ENCODE measurements at places on chromosomes 3 and 15.

- DNase-seq, result peak; percentile 47
Observed at GRCh38 chr3:171282041-171282440, 178.2 kb downstream of the TNIK start.

DNA sequence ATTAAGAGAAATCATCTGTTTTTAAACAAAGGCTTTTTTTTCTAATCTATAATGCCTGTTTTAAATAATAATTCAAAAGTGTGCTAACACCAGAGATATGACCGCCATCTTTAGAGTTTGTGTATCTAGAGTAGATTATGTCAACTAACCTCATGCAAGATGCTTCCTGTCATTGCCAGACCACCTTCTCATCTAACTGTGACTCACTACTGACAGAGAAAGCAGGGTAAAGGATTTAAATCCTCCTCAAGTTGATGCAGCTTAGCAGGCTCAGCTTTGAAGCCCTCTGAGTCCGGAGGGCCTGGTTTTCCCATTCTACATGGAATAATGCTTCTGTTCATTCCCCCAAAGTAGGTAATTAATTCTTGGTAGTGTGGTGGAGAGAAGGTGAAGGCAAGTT, 108.5 kb downstream of the ECT2 start:
- no peak for DNase-seq

DNA sequence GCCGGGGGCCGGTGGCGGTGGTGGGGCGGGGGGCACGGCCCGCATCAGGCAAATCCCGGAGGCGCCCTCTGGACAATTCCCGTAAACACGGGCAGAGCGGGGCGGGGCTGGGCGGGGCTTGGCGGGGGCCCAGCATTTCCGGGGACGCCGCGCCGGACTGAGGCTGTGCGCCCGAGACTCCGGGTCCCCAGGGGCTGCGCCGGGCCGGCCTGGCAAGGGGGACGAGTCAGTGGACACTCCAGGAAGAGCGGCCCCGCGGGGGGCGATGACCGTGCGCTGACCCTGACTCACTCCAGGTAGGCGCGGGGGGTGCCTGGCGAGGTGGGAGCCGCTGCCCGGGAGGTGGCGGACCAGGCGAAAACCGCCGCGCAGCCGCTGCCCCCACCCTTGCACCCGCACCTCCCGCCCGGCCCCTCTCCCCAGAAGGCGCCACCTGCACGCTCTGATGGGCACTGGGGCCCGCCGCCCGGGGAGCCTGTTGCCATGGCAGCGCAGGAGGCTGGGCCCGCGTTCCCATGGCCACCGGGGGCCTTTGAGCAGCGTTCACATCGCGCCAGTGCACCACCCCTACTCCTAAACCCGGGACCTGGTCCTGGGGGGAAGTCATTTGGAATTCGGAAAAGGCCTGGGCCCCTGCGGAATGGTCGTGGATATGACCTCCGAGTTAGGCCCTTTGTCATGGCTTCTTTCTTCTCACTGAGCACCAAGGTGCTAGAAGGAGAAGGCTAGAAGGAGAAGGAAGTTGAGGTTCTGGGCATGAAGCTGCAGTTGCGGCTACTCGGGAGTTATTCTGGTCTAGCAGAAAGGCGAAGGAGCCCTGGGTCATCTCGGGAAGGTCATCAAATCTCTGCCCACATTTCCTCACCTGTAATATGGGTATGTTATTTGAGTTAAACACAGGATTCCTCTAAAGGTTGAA, 16.1 kb upstream of the SEMA4B start:
- DNase-seq, result no peak

- DNase-seq, result peak; percentile 83
Observed at GRCh38 chr15:67085818-67086636, 20.6 kb downstream of the SMAD3 start.

GRCh38 chr3:173473237-173473636, 75.7 kb downstream of the NLGN1 start:
- no peak for DNase-seq

- no peak for DNase-seq
Observed at GRCh38 chr3:71421475-71421819, 162.1 kb downstream of the FOXP1 start.

- DNase-seq, result no peak
Observed at GRCh38 chr3:173583496-173583895, 186.0 kb downstream of the NLGN1 start.

DNA sequence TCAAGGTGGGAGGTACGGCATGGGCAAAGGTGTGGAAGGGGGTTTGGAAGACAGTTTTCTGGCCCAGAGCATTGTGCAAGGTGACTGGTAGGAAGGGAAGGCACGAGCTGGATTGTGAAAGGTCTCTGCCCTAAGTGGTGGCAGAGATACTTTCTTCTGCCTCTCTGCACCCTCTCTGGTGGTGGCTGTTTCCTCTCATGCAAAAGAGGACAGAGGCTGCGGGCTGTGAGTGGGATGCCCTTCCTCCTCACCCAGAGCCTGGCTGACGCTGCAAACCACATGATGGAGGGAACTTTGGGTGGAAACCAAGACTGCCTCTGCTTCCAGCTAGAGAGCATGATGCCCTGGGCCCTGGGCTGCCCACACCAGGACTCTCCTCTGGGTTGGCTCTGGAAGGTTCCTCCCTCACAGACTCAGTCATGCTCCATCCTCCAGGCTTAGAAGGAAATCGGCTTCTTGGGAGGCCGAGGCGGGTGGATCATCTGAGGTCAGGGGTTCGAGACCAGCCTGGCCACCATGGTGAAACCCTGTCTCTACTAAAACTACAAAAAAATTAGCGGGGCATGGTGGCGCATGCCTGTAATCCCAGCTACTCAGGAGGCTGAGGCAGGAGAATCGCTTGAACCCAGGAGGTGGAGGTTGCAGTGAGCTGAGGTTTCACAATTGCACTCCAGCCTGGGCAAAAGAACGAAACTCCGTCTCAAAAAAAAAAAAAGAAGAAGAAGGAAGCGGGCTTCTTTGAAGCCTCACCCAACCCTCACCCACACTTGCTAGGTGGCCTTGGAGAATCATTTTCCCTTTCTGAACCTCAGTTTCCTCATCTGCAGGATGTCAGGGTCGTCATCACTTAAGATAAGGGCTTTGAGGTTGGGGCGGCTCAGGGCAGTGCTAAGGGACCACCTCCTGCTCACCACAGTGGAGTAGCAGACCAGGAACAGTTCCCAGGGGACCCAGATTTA, 8.3 kb downstream of the PSTPIP1 start:
- no peak for DNase-seq

DNA sequence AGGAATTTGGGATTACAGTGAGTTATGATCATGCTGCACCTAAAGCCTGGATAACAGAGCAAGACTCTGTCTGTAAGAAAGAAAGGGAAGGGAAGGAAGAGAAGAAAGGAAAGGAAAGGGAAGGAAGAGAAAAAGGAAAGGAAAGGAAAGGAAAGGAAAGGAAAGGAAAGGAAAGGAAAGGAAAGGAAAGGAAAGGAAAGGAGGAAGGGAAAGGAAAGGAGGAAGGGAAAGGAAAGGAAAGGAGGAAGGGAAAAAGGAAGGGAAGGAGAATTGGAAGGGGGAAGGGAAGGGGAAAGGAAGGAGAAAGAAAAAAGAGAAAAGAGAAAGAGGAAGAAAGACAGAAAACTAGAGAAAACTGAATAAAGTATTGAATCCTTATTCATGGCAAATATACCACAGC, 359.8 kb downstream of the ULK4 start:
- no peak for DNase-seq

DNA sequence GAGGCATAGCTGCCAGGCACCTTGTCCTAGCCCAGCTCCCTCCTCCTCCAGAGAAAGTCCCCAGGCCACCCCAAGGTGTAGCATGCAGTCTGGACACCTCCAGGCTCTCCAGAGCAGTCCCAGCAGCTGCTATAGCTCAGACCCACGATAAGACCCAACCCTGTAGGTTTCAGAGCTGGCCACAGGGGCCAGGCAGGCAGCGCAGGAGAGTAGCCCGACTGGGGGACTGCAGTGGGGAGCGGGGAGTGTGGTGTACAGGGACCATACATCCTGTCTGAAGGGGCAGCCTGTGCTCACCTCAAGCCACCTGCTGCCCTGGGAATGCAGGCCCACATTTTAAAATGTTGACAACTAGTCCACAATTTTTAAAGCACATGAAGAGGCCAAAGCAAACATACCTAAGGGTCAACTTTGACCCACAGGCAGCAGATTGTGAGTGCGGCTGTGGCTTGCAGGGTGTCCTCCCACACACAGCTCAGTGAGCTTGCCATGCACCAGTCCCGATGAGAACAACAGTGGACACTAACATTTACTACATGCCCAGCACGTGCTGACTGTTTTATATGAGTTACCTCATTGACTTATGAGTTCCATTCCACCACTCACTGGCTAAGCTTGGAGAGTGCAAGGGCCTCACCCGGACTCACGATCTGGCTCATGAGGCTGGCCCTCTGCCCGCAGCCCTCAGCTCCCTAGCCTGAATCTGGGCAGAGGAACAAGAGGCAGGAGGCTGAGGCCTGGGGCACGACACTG, 81.4 kb downstream of the DNAJB8 start:
- peak; percentile 85 for DNase-seq

DNA sequence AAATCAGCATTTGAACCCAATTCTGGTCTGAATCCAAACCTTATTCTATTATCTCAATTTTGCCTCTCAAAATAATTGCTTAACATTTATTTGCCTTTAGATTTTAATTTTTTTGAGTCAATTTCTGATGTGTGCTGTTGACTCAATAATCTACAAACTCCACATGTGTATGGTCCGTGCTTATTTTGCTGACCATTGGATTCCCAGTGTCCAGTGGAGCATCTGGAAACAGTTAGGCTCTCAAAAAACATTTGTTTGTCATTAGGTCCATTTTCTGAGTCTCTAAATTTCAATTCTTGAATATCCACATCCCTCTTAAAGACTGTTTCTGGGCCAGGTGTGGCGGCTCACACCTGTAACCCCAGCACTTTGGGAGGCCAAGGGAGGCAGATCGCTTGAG, 19.2 kb upstream of the MYZAP start:
- no peak for DNase-seq

- DNase-seq, result no peak
Observed at GRCh38 chr3:187983484-187984124, 170.4 kb upstream of the LPP start.

DNA sequence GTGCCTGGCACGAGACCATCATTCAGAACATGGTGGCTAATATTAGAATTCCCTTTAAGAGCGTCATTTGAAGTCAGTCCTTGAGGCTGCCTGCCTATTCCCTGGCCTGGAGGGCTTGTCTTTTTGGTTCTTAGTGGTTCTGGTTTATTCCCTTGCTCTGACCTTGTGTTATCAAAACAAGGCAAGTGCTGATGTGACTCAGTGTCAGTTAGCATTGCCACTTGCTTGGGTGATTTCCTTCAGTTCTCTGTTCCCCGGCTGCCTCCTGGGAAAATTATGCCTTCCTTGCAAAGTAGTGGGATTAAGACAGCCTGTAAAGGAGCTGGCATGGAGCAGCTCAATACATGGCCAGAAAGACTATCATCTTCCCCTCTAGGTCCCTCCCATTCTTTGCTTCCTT, 64.6 kb downstream of the EDEM1 start:
- DNase-seq, result no peak

DNA sequence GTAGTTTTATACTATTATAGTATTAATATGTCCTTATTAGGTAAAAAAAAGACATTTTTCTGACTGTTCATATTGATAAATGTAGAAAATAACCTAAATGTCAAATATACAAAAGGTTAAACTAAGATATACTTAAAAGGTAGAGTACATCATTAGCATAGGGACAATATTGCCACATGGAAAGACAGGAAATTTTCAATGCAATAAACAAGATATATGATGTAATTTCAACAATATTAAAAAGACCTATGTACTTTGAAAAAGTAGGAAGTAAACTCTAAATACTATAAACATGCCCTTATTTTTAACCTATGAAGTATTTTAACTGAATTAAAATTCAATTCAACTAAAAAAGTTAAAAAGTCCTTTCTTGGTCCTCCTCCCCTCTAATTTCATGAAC, 1.9 kb downstream of the SPG11 start:
- no peak for DNase-seq

GRCh38 chr3:16846373-16847080, 38.2 kb upstream of the PLCL2 start:
- no peak for DNase-seq

DNA sequence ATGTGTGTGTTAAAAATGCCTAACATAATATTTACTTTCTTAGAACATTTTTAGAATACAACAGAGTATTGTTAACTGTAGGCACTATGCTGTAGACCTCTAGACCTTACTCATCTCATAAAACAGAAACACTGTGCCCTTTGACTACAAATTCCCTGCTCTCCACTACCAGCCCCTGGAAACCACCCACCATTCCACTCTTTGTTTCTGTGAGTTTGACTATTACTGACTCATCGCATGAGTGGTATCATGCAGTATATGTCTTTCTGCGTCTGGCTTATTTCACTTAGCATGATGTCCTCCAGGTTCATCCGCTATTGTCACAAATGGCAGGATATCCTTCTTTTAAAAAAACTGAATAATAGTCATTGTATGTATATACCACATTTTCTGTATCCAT, 216.7 kb upstream of the CFAP20DC start:
- no peak for DNase-seq

DNA sequence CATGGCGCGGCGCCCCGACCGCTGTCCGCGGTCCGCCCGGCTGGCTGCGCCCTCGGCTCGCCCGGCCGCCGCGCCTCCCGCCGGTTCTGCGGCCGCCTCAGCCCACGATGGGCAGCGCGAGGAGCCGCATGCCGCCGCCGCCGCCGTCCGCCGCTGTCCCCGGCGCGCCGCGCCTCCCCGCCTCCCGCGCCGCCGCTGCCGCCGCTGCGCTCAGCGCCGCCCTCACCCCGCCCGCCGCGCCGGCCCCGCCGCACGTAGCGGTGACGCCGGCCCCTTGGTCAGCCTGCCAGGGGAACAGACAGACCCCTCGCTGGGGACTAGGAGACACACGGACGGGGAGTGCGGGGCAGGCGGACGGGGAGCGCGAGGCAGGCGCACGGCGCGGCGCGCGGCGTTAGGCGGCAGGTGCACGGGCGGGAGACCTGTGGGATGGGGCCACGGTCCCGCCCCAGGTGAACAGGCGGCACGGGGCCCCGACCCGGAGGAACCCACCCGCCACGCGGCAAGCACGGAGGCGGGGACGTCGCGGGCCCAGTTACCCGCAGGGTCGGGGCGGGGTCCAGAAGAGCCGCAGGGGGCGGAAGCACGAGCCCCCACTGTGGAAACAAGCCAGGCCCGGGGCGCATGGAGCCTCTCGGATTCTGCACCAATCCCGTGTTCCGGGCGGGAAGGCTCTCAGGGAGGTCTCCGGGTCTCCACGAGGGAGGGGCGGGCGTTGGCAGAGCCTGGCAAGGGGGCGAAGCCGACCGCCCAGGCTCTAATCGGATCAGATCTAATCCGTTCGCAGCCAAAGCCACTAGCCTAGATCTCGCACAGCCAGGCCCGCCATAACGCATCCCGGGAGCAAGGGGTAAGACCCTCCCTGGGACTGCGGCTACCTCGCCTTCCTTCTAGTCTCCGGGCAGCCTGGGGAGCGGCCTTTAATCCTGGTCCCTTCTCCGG, at the start of gene CSPG5:
Gene CSPG5 (minus strand): TSS at position 175 of the 942 bp plus-strand sequence. CDS start 172 bp downstream, at position 3.
- DNase-seq, result no peak

GRCh38 chr3:119342176-119342575, 48.0 kb downstream of the ARHGAP31 start:
- no peak for DNase-seq

DNA sequence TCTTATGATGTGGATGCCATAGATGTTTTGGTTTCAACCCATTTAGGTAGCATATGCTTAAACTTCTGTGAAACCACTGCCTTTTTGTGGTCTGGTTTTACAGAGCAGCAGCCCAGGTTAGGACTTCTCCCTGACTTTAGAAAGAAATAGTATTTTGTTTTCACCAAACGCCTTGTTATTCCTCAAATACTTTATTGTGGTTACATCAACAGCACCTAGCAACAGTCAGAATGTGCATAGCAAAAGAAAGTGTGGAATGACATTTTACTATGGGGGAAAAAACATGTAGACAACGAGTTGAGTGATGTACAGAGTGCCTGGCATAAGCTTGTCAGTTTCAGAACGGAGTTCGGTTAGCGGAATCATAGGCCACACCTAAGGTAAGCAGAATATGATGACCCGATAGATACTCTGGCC, 159.2 kb downstream of the TPRG1 start:
- DNase-seq, result no peak

Data from HFFc6 (cell line).